Prostate gland (tissue), 2 donors: ENCODE measurements at places on chromosomes 7 and 10. TPM values are rescaled to one million over a fixed set of nuclear protein-coding genes. Genes with fewer than 3 reads are reported as not detected.

METTL27 gene
- 5.9 TPM for total RNA-seq

CDC14C gene
- total RNA-seq, result not detected

TPST1 gene
- total RNA-seq, result 9.9 TPM

NDUFB8 gene
- 195 TPM for total RNA-seq

GRCh38 chr10:7605565-7606295 lies 61.0 kb downstream of the ITIH5 start:
- no peaks in the 10 kb centered on the region for H3K4me1 ChIP-seq
- H3K27ac ChIP-seq, result no peak overlapping the region
- no peaks in the 10 kb centered on the region for H3K27me3 ChIP-seq
- H3K4me3 ChIP-seq, result no peak overlapping the region
- no peaks in the 10 kb centered on the region for H3K36me3 ChIP-seq

GRCh38 chr7:152872061-152872744 lies 112.7 kb downstream of the ACTR3B start:
- no peak overlapping the region for H3K4me3 ChIP-seq
- no peak for DNase-seq
- H3K27me3 ChIP-seq, result no peaks in the 10 kb centered on the region

GRCh38 chr7:37360484-37360883 lies 88.2 kb downstream of the ELMO1 start:
- H3K4me3 ChIP-seq, result no peak overlapping the region
- DNase-seq, result no peak
- H3K36me3 ChIP-seq, result no peaks in the 10 kb centered on the region
- no peaks in the 10 kb centered on the region for H3K27me3 ChIP-seq
- no peak overlapping the region for H3K27ac ChIP-seq

GRCh38 chr7:50598460-50599343 lies 33.5 kb upstream of the DDC start:
- H3K27me3 ChIP-seq, result no peaks in the 10 kb centered on the region
- H3K4me3 ChIP-seq, result no peak overlapping the region

HECW1 gene
- total RNA-seq, result 1.4 TPM

- no peak overlapping the region for H3K4me3 ChIP-seq
- no peak for DNase-seq
- H3K27ac ChIP-seq, result no peak overlapping the region
Measured at GRCh38 chr7:6623589-6624245, 8.3 kb downstream of the ZNF853 start.

- no peak overlapping the region for H3K27ac ChIP-seq
- H3K4me3 ChIP-seq, result no peak overlapping the region
- H3K36me3 ChIP-seq, result no peaks in the 10 kb centered on the region
Measured at GRCh38 chr7:156842317-156842716, 50.7 kb downstream of the LMBR1 start.

EEF1AKMT2 gene
- total RNA-seq, result 15.7 TPM

HELLS gene
- 18.4 TPM for total RNA-seq

- no peaks in the 10 kb centered on the region for H3K4me1 ChIP-seq
- DNase-seq, result peak; percentile 46
Measured at GRCh38 chr10:102596506-102596971, 47.7 kb upstream of the TRIM8 start.

- no peaks in the 10 kb centered on the region for H3K36me3 ChIP-seq
- H3K27ac ChIP-seq, result no peak overlapping the region
- no peaks in the 10 kb centered on the region for H3K27me3 ChIP-seq
- peaks cover 9% of the 10 kb centered on the region for H3K4me1 ChIP-seq
- DNase-seq, result no peak
Measured at GRCh38 chr7:74288034-74288881, 949 bp upstream of the CLIP2 start.

TMEM176B gene
- total RNA-seq, result 14.5 TPM

NAT16 gene
- not detected for total RNA-seq

DNA sequence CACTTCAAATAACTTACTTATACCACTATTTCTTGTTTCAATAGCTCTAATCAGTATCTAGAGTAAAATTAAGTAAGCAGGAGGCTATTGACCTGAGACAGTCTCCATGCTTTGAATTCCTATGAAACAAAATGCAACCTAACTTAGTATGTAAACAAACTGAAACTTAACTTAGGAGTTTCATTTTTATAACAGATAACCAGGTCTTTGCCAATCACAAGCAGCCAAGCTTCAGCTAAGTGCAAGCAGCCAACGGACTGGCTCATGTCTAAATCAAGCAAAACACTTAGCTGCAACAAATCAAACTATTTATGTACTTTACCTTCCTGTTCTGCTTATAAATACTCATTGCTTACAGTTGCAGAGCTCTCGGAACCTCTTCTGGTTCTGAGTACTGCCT lies 4.4 kb upstream of the GSTK1 start:
- no peak overlapping the region for H3K27ac ChIP-seq
- H3K4me1 ChIP-seq, result no peaks in the 10 kb centered on the region
- H3K4me3 ChIP-seq, result no peak overlapping the region

ZKSCAN5 gene
- 7.8 TPM for total RNA-seq

CFAP58 gene
- 0.05 TPM for total RNA-seq

- DNase-seq, result no peak
- H3K4me1 ChIP-seq, result no peaks in the 10 kb centered on the region
- no peaks in the 10 kb centered on the region for H3K27me3 ChIP-seq
- H3K27ac ChIP-seq, result no peak overlapping the region
Measured at GRCh38 chr7:37770838-37771237, 77.6 kb upstream of the NME8 start.
